Fibroblast of skin of left quadriceps (primary cell): ENCODE measurements at places on chromosomes 6 and 20.

DNA sequence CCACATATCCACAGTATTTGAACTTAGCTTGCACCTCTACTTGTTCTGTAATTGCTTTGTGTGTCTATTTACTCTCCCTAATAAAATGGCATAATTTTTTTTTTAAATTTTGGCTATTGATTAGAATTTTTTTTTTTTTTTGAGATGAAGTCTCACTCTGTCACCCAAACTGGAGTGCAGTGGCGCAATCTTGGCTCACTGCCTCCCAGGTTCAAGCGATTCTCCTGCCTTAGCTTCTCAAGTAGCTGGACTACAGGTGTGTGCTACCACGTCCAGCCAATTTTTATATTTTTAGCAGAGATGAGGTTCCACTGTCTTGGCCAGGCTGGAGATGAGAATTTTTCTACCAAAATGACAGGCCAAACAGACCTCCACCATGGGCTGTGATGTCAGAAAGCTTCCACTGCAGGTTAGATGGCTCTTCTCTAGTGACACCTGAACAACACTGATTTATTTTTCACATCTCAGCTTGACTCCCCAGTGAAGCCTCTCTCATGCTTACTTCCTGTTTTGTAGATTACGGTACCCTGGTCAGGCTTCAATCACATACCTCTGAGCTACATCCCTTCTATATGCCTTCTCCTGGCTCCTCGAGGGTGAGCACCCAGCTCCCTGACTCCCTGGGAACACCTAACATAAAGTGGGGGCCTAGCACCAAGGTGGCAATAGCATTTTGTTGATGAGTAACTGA, 112.8 kb downstream of the ARHGAP18 start:
- no peak for DNase-seq

DNA sequence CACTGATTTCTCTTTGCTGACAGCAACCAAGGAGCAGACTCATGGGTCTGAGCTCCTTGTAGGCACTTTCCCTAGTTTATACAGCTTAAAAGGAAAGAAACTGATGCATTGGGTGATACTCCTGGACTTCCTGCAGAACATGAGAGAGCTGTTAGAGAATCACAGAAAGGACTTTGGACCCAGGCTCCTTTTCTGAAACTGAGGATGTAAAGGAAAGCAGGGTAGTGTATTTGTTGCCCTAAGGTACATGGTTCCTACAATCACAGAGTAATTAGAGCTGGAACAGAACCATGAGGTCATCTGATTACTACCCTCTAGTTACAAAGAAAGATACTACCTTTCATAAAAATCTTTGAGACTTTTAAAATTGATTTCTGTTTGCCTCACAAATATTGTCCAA, 477.1 kb upstream of the SPTLC3 start:
- DNase-seq, result no peak

DNA sequence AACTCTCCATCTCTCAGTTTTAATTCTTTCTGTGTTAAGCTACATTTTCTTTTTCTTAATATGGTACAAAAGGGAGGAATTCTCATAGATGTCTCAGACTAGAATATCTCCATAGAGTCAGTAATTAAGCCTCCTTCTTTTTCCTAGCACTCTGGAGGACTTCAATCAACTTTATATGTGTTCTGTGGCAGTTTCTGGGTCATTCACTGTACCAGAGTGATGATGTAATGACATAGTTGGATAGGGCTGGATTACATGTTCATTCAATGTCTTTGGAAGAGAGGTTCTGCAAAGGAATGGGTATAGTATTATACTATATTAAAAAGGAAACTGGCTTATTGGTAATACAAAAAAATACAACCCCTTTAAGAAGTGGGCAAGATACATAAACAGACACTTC, 318.3 kb upstream of the OPRM1 start:
- DNase-seq, result no peak

DNA sequence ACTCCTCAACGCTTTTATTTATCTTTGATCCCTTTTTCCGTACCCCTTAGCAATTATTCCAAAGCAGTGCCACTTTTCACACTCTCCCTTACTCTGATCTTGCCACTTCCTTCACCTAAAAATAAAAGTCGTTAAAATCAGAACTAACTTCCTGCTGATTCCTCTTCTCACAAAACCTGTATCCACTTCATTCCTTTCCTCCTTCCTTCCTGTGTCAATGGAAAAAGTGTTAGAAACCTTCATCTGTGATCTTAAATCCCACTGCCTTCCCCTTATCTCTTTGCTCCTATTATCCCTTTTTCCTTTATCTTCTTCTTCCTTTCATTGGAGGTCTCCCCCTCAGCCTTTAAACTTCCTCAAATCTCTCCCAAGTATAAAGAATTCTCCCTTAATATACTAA, 49.2 kb downstream of the GOPC start:
- no peak for DNase-seq

- DNase-seq, result no peak
Measured at GRCh38 chr6:53985366-53985765, 125.9 kb upstream of the MLIP start.

GRCh38 chr6:96975852-96976251, 51.3 kb downstream of the KLHL32 start:
- DNase-seq, result no peak

DNA sequence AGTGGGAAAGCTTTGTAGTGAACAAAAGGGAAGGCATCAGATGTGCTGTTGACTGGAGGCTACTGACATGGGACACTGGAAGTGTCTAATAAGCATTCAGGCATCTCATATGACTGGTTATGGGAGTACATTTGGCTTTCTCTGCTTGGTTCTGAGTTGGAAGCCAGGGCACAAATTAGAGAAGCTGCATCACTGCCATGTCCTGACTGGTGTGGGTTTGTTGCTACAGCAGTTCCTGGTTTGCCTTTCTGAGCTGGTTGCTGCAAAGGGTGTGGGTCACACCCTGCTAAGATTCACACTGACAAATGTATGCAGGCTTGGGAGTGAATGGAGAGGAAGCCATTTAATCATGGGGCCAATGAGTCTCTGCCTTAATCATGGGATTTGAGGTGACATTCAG, 36.2 kb upstream of the NANP start:
- no peak for DNase-seq

GRCh38 chr6:64014595-64014994, 379.0 kb downstream of the PHF3 start:
- DNase-seq, result no peak

- DNase-seq, result no peak
Measured at GRCh38 chr6:157813191-157813590, 9.9 kb upstream of the SNX9 start.

DNA sequence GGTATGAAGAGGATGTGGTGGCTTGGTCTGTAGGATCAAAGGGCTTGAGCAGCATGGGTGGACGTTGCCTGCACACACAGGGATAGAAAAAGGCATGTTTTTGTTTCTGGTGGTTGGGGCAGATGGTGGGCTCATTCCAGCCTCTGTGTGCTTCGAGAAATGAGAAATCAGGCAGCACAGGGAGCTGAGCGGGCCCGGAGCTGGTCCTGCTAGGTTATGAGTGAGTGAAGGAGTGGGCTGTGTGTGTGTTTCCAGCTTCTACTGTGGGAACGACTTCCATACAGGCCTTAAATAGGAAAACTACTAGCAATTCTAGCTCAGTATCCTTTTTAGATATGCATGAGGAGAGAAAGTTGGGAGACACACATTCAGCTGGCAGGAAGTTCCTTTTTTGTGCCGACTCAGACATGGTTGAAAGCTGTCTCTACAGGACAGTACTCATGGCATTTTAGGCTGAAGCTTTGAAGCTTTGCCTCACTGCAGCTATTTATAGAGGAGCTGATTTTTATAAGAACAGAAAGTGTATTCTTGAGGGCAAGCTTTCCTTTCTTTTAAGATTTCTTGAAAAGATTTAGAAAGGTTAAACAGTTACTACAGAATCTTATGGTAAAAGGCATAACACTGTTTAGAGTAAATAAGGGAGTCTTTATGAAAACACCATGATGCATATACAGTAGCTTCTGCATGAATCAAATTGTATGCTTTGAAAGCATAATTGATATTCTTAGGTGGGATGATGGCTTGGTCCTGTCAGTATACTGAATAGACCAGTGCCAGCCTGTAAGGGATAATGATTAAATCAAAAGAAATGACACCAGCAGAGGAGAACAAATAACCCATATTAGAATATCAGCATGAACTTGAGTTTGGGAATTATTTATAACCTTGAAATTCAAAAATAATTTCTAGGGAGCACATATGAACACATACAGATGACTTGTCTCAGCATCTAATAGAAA, 104.0 kb upstream of the MAN1A1 start:
- DNase-seq, result no peak

DNA sequence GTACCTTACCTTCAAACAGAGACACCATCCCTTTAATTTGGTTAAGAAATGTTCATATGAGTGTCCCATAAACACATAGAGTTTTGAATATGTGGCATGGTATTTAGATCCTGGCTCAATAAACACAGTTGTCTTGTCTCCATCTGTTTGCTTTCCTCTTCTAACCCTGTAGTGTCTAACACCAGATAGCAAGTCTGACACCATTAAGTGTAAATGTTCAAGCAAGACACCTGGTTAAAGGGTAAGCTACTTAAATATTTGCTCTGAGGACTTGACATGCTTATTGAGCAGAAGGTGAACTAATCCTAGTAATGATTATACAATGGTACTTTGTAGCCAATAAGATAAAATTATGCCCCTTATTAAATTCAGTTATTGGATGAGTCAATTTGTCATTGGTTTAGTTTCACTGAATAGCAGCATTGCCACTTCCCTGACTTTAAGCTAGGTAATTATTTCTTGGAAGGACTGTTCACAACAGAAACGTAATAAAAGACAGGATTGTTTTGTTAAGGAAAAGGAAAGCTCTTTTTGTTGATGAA, 26.9 kb upstream of the GOPC start:
- DNase-seq, result no peak

DNA sequence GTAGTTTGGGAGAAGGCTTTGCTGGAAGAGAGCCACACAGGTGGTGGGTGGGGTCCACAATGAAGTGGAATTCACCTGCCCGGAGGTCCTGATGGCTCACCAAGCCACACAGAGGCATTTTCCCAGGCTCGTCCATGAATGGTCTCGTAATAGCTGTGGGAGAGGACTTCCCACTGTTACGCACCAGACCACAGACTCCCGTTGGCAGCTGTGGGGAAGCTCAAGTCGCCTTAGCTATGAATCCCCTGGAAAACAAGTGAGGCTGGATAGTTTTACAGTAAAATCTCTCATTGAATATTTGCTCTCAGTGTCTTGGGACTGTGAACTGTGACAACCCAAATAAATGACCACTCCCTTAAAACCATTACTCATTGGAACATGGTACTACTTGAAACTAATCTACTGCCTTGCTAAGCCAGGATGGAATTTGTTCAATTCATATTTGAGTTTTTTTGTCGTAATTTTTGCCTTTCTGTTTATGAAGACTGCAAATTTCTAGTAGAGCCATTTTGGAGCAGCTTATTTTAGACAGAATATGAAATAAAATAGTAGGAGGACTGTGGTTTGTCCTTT, 79.4 kb downstream of the JAG1 start:
- DNase-seq, result no peak

GRCh38 chr20:44020406-44021148, 105.9 kb downstream of the TOX2 start:
- no peak for DNase-seq

- no peak for DNase-seq
Measured at GRCh38 chr6:159790956-159791598, 810 bp downstream of the MRPL18 start.

DNA sequence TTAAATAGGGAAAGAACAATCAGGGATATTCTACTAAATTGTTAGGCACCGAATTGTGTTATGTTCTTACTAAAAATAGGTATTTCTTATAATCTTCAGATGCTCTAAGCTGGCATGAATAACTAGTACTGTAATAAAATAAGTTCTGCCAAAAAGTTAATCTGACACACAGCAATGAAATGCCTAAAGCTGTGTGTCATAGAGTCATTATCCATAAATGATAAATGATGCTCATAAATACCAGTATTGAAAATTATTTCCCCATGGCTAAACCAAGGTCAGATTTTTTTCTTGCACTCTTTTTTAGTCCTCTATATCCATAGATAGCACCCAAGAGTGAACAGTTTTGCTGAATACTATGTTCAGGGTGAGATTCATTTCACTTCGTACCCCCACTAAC, 11.7 kb upstream of the PRIM2 start:
- DNase-seq, result no peak

DNA sequence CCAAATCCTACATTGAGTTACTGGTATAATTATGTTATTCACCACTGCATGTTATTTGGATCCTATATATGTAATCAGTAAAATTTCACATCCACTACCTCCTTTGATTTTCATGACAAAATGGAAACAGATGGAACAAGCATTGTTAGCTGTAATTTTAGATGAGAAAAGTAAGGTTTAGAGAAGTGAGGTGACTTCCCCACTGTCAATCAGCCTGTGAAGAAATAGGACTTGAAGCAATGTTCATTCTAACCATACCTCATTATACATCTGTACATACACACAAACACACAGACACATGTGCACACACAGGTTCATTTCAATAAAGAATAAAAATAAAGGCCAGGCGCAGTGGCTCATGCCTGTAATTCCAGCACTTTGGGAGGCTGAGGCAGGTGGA, 23.7 kb upstream of the QKI start:
- no peak for DNase-seq
